ENCODE measurements at places on chromosomes 6 and 20.

GRCh38 chr6:17552861-17553260, 47.2 kb upstream of the FAM8A1 start:
- DNase-seq = no peak

DNA sequence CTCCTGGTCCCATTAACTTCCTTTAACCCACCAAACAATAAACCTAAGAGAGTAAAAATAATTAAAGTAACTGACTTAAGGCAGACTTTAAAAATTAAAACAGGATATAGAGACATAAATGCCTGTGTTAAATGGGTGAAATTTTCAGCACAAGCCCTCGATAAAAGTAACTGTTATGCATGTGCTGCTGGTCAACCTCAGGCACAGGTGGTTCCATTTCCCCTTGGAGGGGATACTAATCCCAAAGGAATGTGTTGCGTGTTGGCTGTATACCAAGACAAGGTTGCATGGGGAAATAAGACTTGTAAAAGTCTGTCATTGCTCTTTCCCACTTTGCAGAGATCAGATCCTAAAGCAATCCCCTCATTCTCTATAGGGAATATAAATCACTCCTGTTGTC, 25.8 kb downstream of the HLA-A start:
- no peak for DNase-seq

DNA sequence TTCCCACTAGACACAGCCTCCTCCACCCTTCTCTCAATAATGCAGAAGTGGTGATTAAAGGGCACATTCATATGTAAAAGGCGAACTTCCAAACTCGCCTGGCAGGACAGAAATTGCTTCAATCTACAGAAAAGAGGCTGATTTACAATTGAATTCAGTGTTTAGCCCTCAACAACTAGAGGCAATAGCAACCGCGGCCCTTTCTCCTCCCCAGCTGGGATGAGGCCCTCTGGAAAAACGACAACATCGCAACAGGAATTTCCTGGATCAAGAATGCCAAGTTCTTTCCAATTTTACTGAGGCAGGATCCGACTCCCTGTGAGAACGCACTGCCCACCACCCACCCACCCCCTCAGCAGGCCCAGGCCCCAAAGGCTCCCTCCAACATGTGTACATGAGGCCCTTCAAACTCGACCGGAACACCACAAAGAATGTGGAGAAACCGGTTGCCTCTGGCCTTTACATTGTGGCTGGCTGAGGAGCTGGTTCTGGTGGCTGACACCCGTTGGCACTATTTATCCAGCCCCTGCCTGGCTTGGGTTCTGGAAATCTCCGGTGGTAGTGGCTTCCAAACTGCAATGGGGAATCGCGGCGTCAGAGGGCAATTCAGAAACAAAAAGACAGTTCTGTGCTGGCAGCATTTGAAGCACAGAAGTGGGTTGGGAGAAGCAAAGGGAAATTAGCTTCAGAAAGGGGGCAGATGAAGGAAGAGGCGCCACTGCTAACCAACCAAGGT, 36.8 kb downstream of the ZMYND8 start:
- no peak for DNase-seq

DNA sequence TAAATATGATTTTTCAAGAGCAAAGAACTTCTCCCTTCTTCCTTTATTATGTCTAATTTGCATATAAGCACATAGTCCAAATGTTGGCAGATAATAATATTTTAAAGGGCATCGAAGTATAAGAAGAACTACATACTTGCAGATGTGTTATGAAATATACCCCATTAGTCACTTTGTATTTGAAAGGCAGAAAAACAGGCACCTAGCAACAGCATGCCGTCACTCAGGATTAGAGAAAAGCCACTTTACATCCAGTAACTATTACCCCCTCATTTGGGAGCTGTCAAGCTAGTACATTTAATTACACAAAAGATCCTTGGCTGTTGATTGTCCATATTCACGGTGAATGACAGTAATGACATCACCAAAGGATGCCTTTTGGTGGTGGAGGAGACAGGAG, 99.3 kb upstream of the ARMC2 start:
- DNase-seq = no peak

- no peak for DNase-seq
Observed at GRCh38 chr20:35866418-35867202, 87.7 kb downstream of the SCAND1 start.

DNA sequence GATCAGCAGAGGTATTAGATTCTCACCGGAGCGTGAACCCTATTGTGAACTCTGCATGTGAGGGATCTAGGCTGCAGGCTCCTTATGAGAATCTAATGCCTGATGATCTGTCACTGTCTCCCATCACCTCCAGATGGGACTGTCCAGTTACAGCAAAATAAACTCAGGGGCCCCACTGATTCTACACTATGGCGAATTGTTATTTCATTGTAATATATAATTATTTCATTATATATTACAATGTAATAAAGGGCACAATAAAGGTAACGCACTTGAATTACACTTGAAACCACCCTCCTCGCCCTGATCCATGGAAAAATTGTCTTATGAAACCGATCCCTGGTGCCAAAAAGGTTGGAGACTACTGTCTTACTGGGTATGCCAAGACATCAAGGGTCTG, 18.6 kb downstream of the PRKN start:
- no peak for DNase-seq

DNA sequence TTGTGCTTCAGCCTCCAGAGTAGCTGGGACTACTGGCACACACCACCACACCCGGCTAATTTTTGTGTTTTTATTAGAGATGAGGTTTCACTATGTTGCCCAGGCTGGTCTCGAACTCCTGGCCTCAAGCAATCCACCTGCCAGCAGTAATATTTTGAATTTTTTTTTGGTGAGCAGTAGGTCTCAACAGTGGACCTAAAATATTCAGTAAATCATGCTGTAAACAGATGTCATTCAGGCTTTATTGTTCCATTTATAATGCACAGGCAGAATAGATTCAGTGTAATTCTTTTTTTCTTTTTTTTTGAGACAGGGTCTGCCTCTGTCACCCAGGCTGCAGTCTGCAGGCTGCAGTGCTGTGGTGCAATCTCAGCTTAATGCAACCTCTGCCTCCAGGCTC, 69.7 kb downstream of the NCOA3 start:
- DNase-seq = no peak

DNA sequence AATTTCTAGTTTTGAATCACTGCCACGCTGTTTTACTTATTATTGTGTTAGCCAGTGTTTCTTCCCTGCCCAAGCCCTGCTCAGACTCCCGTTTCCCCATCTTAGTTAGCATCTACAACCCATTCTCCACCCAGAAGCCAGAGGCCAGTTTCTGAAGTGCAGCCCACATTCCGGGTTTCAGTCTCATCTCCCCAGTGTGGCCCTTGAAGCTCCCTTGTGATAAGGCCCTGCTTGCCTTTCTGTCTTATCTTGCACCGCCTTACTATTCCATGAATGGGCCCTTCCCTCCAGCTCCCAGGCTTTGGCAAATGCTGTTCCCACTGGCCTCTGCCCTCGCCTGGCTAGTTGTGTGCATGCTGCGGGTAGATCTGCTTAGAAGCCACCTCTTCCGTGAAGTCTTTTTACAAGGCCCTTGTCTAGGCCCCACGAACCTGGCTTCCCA, 41.1 kb downstream of the TOX2 start:
- DNase-seq = no peak
